ENCODE measurements at places on chromosomes 6 and 20.

DNA sequence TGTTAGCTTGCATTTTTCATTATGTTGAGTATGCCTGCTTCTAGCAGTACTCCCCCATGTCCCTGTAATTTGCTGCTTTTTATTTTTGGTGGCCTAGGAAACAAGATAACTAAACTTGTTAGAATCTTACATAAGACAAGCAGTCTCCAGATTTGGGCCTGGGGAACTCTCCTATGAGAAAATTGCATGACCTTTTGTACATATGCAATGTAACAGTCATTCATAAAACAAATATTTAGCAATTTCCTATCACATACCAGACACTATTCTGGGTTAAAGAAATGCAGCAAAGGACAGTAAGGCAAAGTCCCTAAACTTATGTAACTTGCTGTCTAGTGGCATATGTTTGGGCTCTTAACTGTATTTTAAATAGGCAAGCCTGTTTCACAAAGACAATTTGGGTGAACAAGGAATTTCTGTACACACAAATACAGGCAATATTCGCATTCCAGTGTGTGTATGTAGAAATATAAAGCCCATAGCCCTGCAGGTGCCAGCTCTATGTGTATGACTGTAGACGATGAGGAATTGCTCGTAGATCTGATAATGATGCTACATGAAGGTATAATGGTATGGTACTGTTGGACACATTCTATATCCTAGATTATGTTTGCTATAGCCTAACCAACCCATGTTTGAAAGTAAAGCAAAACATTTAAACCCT is 305.2 kb upstream of the CITED2 start:
- no peak for DNase-seq

GRCh38 chr6:15518878-15519277 is 143.9 kb downstream of the DTNBP1 start:
- no peak for DNase-seq

- no peak for DNase-seq
These were observed 36.2 kb downstream of the PPP1R14C start for GRCh38 chr6:150179030-150179429.

GRCh38 chr20:54843865-54844264 is 368.5 kb downstream of the DOK5 start:
- no peak for DNase-seq

GRCh38 chr6:20533746-20534294 is 437 bp upstream of the CDKAL1 start:
- no peak for DNase-seq

GRCh38 chr20:42492290-42492689 is 697.4 kb downstream of the PTPRT start:
- DNase-seq, result no peak

DNA sequence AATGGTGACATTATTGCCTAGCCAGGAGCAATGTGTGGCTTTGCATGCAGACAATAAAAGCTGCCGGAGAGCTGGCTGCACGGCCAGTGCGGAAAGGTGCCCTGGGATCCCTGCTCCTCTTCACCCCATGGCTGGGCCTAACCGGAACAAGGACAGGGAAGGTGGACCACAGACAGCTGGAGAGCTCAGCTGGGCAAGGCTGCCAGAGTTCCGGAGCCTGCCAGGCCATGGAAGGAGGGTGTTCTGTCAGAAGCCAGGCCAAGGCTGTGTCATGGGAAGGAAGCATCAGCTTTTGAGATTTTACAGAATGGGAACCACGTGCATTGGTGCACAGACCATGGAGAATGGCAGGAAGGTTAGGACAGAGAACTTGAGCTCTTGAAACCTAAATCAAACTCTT is 25.0 kb downstream of the MAP1LC3A start:
- DNase-seq, result no peak

GRCh38 chr6:51800603-51801002 is 286.8 kb downstream of the PKHD1 start:
- no peak for DNase-seq

DNA sequence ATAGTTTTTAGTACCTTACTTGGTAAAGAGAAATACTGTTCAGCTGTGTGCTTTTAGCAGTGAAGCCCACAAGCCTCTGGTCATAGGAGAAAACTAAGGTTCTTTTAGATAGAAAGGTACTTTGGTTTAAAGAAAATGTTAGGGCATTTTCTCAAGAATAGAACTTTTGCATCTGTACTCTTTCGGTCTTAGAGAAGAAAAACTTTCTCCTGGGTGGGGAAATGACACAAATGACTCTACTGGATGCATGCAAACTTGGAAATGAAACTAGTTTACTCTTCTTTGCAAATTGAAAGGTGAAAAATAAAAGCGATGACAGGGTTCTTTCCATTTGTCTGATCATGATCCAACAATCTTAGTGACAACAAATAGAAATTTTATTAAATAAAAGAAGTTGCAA is 2.1 kb upstream of the TMEM217 start:
- peak; percentile 56 for DNase-seq

DNA sequence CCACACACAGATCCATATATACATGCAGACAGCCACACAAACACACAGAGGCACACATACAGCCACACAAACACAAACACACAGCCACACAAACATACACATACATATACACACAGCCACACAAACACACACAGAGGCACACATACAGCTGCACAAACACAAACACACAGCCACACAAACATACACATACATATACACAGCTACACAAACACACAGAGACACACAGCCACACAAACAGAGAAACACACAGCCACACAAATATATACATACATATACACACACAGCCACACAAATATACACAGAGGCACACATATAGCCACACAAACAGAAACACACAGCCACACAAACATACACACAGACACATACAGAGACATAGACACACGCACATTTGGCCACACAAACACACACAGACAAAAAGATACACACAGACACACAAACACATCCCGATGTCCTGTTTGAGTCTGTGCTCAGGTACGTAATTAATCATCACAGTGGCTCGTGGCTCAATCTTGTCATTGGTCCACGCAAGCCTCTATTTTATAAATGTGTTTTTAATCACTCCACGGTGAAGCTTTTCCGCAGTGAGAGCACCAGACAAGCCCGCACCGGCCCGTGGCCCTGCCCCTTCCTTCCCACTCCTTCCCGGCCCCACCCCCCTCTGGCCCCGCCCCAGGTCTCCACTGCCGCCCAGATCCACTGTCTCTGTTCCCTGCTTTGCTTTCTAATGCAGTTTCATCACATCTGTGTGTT is 135.3 kb downstream of the CDH4 start:
- no peak for DNase-seq

DNA sequence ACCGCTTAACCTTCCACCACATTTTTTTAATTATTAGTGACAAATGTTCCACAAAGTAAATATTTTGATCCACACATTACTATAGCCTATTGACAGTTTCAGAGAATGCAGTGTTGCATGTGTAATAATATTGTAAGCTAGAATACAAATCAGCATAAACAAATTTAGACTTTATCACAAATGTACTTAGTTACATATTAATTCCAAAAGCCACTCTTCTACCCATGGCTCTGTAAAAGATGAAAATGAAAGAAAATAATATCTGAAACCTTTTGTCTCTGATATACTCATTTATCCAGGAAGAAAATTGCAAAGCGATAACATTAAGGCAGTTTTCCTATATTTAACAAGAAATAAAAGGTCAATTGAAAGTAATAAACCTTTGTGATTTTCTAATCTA is 954.0 kb upstream of the MAN1A1 start:
- DNase-seq, result no peak
